ENCODE measurements at places on chromosomes 11 and 22.

DNA sequence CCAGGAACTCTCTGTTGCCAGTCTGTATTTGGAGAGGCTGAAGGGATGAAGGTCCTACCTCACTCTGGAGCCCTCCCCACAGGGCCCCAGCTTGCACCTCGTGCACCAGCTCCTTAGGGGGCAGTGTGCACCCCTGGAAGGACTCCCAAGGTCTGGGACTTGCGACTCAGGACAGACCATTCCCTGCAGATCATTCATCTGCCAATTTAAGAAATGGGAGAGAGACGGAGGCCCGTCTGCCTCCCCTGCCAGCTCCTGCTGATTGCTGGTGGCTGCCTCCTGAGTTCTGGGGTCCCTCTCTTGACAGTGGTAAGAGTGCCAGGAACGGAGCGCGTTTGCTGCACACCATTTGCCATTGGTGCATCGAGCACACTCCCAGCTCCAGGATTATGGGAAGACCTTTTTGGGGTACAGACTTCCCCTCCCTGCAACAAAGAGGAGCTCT is 27.4 kb upstream of the MALAT1 start:
- DNase-seq: no peak

GRCh38 chr22:39176143-39176713 is 23.7 kb upstream of the CBX7 start:
- no peak for DNase-seq

- no peak for DNase-seq
These were observed 7.4 kb upstream of the TH start for GRCh38 chr11:2178906-2179494.

GRCh38 chr22:24183321-24184031 is 2.2 kb downstream of the SUSD2 start:
- no peak for DNase-seq

- no peak for DNase-seq
These were observed 6.5 kb downstream of the LMO1 start for GRCh38 chr11:8257003-8257664.

GRCh38 chr11:109911488-109911887 is 181.7 kb upstream of the ZC3H12C start:
- no peak for DNase-seq

DNA sequence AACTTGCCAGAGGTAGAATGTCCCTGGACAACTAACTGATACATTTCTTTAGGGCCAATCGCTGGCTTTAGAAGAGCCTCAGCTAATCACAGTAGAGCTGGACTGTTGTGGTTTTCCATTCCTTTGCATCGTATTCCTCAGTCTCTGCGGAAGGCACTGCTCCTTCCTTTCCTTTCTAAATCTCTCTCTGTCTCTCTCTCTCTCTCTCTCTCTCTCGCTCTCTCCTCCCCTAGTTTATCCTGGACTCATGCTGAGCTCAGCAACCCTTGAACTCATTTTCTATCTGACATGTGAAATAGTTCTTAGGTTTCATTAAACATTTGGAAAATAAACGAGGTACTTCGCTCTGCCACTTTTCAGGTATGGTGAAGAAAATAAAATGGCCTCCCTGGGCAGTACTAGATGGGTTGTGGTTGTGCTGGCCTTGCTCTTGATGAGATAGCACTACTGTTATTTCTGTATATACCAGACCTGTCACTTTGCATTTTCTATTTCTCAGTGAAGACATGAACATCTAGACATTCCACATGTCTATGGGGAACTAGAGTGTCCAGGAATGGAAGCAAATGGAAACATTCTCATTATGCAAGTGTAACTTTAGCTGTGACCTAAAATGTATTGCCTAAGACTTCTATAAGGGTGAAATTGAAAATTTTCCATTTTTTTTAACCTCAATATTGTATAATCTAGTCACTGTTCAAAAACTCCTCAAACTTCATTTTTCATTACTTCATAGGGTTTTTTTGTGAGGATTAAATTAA is 12.0 kb upstream of the SESN3 start:
- DNase-seq: no peak

- DNase-seq: no peak
These were observed 26.3 kb upstream of the RBMXL2 start for GRCh38 chr11:7062534-7062933.

- DNase-seq: no peak
These were observed 214.1 kb downstream of the FAM76B start for GRCh38 chr11:95575517-95575916.

GRCh38 chr11:71130106-71130505 is 122.3 kb downstream of the SHANK2 start:
- DNase-seq: no peak

DNA sequence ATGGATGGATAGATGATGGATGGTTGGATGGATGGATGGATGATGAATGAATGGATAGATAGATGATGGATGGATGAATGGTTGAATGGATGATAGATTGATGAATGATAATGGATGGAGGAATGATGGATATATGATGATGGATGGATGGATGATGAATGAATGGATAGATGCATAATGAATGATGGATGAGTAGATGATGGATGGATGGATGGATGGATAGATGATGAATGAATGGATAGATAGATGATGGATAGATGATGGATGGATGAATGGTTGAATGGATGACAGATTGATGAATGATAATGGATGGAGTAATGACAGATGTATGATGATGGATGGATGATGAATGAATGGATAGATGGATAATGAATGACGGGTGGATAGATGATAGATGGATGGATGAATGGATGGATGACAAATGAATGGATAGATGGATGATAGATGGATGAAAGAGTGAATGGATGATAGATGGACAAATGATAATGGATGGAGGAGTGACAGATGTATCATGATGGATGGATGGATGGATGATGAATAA is 1466.5 kb downstream of the BRD1 start:
- no peak for DNase-seq

DNA sequence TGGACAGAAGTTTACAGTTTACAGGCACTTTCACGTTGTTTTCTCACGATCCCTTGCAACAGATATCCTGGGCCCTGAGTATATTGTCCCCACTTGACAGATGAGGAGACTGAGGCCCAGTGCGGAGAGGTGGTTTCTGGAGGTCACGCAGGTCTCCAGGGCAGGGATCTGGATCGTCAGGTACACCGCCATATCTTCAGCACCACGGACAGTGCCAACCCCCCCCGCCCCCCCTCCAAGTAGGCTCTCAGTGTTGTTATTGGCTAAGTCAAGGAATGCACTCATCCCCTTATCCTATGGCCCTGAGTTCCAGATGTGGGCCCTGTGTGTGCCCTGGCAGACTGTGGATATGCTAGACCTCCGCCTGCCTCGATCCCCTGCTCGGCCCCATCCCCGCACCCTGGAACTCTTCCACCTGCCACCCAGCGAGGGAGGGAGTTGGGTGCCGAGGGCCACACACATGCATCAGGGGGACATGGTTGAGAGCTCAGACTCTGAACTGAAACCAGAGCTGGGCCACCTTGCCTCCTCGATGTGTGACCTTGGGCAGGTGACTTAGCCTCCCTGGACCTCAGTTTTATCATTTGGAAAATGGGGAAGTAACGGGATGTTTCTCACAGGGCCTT is 37.5 kb downstream of the MPPED1 start:
- no peak for DNase-seq

- DNase-seq: no peak
These were observed 384.4 kb upstream of the DDI1 start for GRCh38 chr11:103652013-103652412.
